ENCODE measurements at places on chromosomes 11 and 22.

DNA sequence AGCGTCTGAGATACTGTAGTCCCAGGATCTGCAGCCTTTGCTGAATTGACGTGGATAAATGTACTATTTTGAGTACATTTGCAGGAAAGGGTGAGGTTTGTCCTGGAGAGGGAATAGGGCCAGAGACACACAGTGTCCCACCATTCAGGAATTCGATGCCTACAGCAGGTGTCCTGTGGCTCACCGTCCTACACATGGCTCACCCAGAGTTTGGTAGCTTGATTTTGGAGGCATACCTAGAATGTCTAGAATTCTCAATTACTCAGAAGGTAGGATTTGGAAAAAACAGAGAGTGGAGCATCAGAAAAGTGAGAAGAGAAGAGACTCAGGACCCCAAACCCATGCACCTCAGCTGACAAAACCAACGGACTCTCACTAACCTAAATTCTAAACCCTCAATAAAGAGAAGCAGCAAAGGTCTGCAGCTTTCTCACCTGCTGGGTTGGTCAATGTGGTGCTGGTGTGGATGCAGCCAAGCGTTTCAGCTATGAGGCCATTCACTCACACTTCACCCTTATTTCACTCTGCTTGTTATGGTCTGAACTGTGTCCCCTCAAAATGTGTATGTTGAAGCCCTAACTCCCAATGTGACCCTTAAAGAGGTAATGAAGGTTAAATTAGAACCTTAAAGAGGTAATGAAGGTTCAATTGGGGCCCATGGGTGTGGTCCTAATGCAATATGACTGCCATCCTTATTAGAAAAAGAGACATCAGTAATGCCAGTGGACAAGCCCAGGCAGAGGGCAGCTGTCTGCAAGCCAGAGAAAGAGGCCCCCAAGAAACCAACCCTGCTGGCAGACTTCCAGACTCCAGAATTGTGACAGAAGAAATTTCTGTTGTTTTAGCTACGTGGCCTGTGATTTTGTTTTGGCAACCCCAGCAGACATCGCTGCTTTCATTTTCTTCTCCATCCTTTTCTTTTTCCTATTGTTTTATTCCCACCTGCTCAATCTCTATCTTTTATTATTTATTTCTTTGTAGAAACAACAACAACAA is 187.8 kb downstream of the SNX19 start:
- no peak for DNase-seq

GRCh38 chr11:70948855-70949531 is 303.4 kb downstream of the SHANK2 start:
- DNase-seq: no peak

- DNase-seq: no peak
Measured at GRCh38 chr11:124623861-124624525, 1.3 kb downstream of the TBRG1 start.

- DNase-seq: peak; percentile 24
Measured at GRCh38 chr22:24806663-24807001, 621 bp downstream of the SGSM1 start.

DNA sequence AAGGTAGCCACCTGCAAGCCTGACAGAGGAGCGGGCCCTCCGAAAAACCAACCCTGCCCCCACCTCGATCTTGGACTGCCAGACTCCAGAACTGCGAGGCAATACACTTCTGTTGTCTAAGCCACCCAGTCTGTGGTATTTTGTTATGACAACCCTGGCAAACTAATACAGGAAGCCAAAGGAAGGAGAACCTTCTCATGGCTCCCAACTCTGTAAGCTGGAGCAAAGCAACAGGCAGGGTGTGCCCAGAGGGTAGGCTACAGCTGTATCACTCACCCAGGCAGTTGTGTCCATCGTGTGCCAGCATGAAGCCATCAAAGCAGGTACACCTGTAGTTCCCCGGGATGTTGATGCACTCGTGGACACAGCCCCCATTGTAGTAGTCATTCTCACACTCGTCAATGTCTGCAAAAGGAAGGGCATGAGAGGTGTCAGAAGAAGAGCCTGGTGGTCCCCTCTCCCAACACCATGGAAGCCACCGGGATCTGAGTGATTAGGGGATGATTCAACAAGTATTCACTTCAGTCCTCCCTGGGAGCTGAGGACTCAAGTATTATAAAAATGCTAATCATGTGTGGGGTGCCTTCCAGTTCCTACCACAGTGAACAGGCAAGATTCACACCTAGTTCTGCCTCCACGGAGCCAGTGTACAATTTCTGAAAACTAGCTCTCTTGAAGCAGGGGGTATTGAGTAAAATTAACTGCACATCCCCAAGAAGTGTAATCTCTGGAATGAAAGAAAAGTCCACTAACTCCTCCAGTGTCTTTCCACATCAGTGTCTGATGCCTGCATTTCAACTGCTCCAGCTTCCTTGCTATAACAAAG is 23.3 kb downstream of the SCUBE1 start:
- DNase-seq: no peak

- DNase-seq: no peak
Measured at GRCh38 chr11:8340296-8340695, 76.6 kb upstream of the LMO1 start.

DNA sequence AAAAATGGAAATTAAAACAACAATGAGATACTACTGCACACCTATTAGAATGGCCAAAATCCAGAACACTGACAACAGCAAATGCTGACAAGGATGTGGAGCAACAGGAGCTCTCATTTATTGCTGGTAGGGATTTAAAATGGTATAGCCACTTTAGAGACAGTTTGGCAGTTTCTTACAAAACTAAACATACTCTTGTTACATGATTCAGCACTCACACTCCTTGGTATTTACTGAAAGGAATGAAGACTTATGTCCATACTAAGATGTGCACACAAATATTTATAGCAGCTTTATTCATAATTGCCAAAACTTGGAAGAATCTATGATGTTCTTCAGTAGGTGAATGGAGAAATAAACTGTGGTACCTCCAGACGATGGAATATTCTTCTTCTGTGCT is 40.8 kb downstream of the PGM2L1 start:
- DNase-seq: no peak

GRCh38 chr11:46130286-46130940 is 9.2 kb upstream of the PHF21A start:
- no peak for DNase-seq

DNA sequence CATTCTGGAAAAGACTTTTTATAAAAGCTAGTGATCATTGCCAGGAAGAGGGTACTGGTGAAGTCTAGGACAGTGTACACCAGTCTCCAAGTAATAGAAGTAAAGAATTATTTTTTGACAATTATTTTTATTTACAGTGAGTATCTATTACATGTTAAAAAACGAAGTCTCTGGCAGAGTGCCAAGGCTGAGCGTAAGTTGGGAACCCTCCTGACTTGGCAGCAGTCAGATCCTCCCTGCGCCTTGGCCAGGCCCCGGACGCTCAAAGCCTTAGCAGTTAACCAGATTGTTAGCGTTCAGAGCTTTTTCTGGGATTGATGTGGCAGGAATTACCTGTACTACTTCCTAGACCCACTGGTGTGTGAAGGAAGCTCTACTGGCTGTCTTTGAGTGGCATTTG is 38.1 kb upstream of the CTTN start:
- DNase-seq: no peak

DNA sequence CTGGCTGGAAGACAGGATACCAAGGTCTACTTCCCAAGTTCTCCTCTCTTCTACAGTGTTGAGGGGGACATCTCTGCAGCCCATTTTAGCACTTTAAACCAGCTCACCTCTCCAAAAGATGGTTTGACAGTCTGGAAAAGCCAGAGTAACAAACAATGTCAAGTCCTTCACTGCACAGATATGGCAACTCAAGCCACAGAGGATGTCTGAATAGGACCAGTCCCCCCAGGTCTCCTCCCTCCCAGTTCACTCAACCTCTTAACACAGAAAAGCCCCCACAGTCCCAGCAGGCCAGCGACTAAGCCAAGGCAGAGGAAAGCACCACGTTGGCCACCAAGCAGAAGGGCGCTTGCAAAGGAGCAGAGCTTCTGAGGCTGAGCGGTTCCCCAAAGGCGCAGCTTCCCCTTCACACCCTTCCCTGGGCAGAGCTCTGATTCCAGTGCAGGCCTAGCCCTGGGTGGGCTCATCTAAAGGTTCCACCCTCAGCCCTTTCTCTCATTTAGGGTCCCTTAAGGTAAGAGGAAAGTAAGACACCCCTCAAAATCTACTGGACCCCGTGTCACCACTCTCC is 62.7 kb downstream of the PAK1 start:
- peak; percentile 32 for DNase-seq

GRCh38 chr11:119363851-119364590 is 17.5 kb downstream of the USP2 start:
- DNase-seq: peak; percentile 86

- DNase-seq: no peak
Measured at GRCh38 chr11:47672283-47672730, 29.9 kb upstream of the MTCH2 start.

- DNase-seq: no peak
Measured at GRCh38 chr22:48600681-48601080, 1227.0 kb downstream of the BRD1 start.

DNA sequence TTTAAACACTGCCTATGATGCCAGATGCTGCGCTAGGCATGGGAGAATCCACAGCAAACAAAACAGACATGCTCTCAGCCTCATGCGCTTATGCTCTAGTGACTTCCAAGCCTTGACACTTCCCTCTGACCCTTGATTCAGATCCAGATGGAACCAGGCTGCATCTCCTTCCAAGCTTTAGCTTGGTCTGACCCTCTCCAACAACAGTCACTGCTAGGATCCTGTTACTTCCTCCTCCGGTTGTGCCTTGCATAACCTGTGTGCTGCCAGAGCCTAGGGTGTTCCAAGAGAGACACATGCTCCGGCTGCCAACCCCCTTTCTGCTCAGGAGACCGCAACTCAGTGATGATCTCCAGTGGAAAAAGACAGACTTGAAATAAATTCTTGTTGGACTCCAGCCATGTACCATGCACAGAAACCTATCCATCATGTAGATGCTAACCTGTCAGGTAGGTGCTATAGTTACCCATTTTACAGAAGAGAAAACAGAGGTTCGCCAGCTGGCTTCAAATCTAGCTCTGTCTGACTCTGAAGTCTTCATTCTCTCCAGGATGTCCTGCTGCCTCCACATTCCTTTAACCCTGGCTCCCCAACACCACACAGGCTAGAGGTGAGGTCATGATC is 136.3 kb upstream of the TEAD1 start:
- no peak for DNase-seq

- no peak for DNase-seq
Measured at GRCh38 chr11:77395460-77396173, 78.3 kb downstream of the PAK1 start.

GRCh38 chr11:95944623-95945022 is 20.7 kb upstream of the MTMR2 start:
- DNase-seq: no peak

DNA sequence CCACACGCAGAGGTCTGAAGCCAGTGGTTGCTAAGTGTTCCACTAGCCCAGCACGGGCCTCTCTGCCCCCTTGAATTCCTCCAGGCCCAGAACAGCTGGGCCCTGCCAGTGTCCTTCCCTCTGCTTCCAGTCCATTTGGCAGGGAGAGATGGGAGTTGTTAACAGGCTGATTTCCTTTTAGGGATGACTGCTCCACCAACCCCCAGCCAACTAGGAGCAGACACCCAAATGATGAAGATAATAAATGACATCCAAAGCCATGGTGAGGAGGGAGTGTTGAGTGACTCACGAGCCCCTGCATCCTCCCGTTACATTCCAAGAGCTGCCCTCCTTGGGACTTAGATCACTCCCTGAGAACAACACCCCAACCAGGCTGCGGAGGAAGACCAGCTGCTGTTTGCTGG is 20.6 kb downstream of the PARVA start:
- DNase-seq: no peak

- no peak for DNase-seq
Measured at GRCh38 chr22:29351042-29351441, 35.5 kb upstream of the RASL10A start.

GRCh38 chr11:6203327-6203726 is 2.0 kb upstream of the C11orf42 start:
- DNase-seq: no peak

DNA sequence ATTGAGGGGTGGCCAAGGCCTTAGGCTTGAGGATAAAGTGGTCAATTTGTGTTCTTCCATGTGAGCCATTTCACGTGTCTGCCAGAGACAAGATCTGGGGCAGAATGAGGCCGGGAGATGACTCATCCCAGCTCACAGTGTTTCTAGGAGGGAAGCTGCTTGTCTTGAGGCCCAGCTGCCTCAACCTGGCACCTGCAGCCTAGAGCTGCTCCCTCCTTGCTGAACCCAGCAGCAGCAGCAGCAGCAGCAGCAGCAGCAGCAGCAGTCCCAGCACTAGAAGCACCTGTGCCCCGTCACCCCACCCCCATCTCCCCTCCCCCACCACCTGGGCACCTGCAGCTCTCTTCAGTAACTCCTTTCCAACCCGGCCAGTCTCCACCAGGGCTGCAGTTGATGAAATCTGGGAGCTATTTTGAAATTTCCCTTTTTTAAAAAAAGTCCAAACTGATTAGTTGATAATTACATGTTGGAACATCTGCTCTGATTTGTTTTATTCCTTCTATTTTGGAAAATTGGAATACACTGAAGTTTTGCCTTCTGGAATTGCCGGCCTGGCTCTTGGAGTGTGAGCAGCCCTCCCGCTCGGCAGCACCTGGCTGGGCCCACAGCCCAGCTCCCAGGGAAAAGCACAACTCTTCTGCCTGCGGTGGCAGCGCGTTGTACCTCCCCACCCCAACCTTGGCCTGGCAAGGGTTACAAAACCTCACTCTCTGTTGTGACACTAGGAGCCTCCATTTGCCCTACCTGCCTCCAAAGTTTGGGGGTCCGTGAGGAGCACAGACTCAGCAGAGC is 143.5 kb downstream of the NXPE2 start:
- DNase-seq: no peak

DNA sequence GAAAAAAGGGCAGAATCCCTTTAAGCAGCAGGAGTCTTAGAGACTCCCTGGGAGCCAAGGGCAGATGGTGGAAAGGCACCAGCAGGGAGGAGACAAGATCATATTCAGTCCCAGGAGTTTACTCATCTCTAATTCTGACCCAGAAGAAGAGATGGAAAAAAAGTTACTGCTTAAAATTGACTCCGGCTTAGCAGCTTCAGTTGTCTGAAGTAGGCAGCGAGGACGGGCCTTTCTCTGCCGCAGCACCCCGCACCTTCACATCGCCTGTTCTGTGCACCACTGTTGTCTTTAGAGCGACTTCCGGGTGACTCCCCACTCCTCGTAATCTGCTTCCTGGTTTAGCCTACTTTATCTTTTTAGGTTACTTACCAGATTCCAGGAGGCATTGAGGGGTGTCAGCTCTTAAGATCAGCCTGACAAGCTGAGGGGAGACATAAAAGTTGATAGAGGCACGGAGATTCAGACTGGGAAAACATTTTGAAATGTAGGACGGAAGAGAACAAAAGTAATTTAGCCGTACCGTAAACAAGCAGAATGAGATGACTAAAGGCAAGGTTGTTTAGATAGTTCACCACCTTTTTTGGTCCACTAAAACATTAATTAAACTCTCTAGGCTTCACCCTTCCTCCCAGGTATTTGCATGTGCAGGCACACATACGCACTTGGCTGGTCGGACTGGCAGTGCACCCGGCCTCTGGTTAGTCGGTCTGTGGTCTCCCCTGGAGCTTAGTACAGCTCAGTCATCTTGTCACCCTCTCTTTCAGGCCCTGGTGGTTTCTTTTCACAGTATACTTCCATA is 74.3 kb downstream of the CECR2 start:
- no peak for DNase-seq
